ENCODE measurements at places on chromosomes 2 and 18. TPM values are rescaled to one million over a fixed set of nuclear protein-coding genes. Genes with fewer than 3 reads are reported as not detected.

- DNase-seq = no peak
These were observed 69.5 kb upstream of the SPTBN1 start for GRCh38 chr2:54386585-54386984.

- DNase-seq = no peak
These were observed 20.2 kb downstream of the CHRNA1 start for GRCh38 chr2:174744111-174744510.

- DNase-seq = no peak
These were observed 73.1 kb upstream of the RMDN2 start for GRCh38 chr2:37851828-37852584.

DNA sequence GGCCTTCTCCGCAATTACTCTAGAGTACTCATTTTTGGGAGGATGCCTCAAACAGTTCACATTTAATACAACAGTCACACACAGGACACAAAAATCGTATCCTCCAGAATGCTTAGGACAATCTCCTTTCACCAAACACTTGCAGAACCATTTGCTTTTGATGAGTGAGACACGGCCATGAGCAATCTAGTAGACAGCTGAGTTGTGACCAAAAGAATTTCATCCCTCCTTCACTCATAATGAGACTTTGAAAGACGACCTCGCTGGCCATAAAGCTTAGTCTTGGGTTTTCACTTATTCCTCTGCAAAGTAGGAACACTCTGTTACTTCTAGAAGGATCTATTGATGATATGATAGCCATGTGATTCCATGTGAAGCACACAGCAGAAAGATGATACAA is 87.5 kb upstream of the SLC35G4 start:
- no peak for DNase-seq

Gene FAHD2B
- 4.8 TPM for total RNA-seq

- DNase-seq = peak; percentile 27
These were observed 460.2 kb upstream of the UBE2E3 start for GRCh38 chr2:180520206-180520605.
